ENCODE measurements at places on chromosomes 2 and 18.

DNA sequence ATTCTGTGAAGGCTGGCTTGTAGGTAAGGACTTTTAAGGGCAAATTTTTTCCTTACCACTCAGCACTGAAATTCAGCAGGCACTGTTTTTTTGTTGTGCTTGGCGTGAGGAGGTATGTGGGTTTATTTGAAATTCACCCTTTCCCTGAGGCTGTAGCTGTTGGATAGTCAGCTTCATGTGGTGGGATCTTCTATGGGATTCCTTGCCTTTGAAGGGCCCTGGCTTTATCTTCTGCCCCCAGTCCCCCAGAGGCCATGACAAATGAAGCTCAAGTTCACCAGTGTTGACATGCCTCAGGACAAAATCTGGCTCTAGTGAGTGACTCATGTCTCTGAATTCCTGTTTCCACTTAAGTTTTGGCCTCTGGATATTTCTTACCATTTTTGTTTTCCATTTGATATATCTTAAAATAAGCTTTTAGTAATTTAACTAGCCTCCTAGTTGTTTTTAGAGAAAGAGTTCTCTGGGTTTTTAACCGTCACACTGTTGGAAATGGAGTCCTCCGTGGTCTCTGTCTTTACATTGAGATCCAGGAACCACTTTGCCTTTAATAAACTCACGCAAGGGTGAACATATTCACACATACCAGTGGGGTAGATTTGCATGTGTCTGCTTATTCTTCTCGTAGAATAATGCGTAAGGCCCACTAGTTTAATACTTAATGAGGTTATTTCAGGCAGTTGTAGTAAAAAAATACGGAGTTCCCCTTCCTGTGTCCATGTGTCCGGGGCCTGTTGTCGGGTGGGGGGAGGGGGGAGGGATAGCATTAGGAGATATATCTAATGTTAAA is 211.1 kb upstream of the FAM98A start:
- no peak for DNase-seq

DNA sequence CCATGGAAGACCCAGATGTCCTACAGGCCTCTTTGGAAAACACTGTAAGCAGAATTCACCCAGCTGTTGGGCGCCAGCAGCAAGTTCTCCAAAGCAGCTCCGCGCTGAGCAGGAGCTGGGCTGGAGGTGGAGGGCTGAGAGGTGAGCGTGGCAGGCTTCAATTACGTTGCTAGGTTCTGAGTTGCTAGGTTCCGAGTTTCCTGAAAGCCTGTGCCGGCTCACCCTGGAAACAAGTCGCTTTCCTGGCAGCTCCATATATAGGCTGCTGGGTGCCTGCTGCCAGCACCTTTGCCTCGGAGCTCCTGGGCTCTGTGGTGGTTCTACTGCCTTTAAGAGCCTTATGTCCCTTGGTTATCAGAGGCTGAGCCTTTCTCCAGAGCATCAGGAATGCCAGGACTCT is 14.4 kb upstream of the EGR4 start:
- no peak for DNase-seq

GRCh38 chr18:13321923-13322322 is 103.4 kb downstream of the LDLRAD4 start:
- DNase-seq: no peak

- no peak for DNase-seq
Observed at GRCh38 chr18:59272221-59272888, 899 bp downstream of the RAX start.

DNA sequence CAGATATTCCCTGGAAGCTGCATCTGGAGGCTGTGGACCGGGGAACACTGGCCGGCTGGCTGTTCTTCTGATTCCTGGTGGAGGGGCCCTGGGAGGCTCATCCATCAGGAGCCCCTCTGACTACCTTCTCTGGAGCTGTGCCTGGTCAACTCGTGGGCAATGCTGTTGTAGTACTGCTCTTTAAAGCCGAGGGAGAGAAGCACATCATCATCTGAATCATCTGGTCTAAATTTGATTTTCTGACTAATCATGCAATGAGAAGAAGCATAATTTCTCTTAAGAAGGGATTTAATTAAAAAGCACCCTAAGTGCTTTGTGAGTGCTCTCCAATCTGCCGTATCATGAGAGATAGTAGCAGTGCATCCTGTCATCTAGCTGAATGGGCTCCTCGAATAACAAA is 229.5 kb downstream of the FHOD3 start:
- DNase-seq: no peak

- DNase-seq: no peak
Observed at GRCh38 chr2:219112651-219113338, 47.8 kb downstream of the NHEJ1 start.

DNA sequence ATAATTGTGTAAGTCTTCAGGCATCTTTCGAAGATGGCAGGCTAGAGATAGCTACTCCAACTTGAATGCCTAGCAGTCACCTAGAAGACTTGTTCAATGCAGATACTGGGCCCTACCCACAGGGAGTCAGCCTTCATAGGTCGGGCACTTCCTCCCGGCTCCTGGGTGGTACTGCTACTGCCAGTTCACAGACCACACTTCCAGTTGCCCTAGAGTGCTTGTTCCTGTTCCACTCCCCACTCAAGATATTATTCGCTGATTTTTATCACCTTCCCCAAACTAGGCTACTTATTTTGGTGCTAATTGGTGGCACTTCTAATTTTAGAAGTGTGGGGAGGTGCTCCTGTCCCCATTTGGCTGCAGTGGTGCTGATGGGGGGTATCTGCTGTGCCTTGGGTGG is 34.2 kb downstream of the INPP4A start:
- no peak for DNase-seq

GRCh38 chr2:215071676-215072075 is 66.8 kb downstream of the ABCA12 start:
- DNase-seq: no peak

DNA sequence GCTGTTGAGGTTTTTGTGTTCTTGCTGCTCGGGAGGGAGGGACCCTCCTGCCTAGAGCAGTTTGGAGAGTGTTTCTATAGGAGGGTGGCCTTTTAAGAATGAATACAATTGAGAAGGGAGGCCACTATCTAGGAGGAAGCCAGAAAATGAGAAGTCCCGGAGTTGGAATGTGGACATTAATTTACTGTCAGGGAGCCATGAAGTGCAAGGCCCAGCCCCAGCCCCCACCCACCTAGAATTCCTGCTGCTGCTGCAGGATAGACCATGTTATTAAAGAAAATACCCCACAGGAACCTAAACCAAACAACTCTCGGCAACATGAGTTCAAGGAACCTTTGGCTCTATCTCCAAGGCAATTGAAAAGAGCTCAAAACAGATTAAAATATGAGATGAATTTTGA is 46.0 kb downstream of the ZBTB7C start:
- DNase-seq: no peak

DNA sequence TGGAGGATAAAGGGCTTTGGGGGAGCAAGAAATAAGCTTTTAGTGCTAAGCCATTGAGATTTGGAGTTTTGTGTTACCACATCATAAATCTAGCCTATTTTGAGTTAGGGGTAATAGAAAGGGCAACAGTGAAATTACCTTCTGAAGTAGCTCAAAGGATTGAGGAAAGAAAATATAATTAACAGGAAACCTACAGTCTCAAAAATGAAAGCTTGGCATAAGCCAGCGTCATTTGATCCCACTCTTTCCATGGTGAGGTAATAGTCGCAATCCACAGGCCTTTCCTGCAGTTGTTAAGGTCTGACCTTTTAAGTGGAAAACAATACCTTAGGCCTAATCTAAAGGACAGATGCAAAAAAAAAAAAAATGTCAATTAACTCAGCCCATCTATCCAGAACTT is 182.7 kb downstream of the UXS1 start:
- no peak for DNase-seq

DNA sequence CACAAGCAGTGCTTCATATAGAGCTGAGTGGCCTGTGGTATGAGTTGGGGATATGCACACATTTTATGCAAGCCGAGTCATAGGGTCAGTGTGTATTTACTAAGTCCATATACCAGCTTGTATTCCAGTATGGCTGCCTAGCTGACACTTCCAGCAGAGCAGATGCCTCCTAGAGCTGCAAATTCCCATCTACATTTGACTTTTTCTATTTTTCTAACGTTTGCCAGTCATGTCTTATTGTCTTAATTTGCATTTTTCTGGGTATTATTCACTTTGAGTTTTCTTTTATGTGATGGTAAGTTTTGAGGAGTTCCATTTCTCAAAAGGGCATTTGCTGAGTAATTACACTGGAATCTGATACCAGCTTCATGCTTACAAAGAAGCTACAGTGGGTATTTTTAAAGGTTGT is 334.5 kb upstream of the CDH2 start:
- no peak for DNase-seq

- no peak for DNase-seq
Observed at GRCh38 chr2:9213477-9214051, 7.0 kb downstream of the ASAP2 start.

- DNase-seq: no peak
Observed at GRCh38 chr2:60268661-60269060, 284.8 kb downstream of the BCL11A start.

GRCh38 chr18:3596637-3597384 is 146.8 kb downstream of the TGIF1 start:
- no peak for DNase-seq

- no peak for DNase-seq
Observed at GRCh38 chr2:38636069-38636468, 29.8 kb upstream of the GALM start.

- no peak for DNase-seq
Observed at GRCh38 chr2:46798041-46798440, 117.6 kb downstream of the MCFD2 start.
